T-helper 17 cell (primary cell): ENCODE measurements at places on chromosomes 3 and 15. TPM values are rescaled to one million over a fixed set of nuclear protein-coding genes. Genes with fewer than 3 reads are reported as not detected.

Gene LAMB2
- 3.3 TPM for total RNA-seq

Gene HRG
- total RNA-seq: not detected

Gene LRRC34
- total RNA-seq: 0.78 TPM

Gene CGNL1
- not detected for total RNA-seq

Gene PCCB
- total RNA-seq: 13.0 TPM

Gene LRTM1
- total RNA-seq: not detected
